HT1080 (cell line): ENCODE measurements at places on chromosomes 12 and 14.
A peak's percentile ranks its signal among the peaks of the same experiment; 100 is the strongest.

DNA sequence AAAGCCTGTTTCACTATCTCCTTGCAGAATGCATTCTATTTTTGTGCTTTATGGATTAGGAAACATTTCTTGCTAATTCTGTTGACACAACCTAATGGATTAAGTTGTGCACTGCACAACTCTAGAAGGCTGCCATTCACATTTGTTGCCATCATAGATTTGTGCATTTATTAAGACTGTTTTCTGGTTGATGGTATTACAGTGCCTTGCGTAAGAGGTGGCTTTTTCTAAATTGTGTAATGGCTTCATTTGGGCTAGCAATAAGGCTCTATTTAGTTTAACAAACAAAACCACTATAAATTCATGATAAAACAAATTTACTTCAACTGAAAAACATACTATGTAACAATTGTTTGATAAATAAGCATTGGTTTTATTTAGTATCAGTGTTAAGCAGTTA lies 175.9 kb downstream of the TRHDE start:
- DNase-seq: no peak

DNA sequence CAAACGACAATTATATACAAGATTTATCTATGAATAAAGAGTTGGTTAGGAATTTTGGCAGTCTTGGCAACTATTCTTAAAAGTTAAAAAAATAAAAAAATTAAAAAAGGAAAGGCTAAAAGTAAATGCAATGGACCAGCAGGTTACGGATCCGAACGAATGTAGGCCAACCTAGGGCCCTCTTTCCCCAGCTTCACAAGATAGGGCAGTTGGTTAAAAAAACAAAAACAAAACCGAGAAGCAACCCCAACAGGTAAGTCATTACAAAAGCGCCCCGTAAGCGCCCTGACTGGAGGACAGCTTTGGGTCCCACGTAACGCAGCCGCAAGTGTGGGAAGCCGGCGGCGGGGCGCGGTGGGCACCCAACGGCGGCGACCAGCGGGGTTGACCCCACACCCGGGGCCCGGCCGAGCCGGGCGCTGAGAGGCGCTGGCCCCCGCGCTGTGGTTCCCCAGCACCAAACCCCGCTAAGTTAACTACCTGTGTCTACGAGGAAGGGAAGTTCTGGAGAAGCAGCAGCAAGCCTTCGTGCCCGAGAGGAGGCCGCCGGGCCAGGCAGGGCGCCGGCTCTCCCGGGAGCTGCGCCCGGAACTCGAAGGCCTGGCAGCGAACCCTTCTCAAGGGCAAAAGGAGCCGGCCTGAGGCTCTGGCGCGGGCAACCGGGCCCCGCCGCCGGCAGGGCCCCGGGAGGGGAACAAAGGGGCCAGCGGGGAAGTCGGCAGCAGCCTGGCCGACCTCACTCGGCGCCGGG lies 882 bp downstream of the HECTD1 start:
- no peak for DNase-seq

DNA sequence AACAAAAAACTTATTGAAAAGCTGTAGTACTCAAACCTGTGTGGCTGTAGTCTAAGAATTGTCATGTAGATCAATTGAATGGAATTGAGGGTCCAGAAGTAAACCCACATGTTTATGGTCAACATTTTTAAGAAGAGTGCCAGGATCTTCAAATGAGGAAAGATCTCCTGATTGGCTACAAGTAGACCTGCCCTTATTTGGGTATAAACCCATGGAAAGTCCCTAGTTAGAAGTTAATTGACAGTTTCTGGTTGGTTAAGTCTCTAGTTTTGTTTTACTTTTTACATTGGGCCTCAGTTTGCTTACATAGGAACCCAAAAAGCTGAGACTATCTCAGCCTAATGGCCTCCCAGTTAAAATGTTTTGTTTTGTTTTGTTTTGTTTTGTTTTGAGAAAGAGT lies 91.9 kb upstream of the RESF1 start:
- DNase-seq: no peak

- DNase-seq: no peak
Observed at GRCh38 chr12:105343836-105344235, 13.3 kb downstream of the C12orf75 start.

DNA sequence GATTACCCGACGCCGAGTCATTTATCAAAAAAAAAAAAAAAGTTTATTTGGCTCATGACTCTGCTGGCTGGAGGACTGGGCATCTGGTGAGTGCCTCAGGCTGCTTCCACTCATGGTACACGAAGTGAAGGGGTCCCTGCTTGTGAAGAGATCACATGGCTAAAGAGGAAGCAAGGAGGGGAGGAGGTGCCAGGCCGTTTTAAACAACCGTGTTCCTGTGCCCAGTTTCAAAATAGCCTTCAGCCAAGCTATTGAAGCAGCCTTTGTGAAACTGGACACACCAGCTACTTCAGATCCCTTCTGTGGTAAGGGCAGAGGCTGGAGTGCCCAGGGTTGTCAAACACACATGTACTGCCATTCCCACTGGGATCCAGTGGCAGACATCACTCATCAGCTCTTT lies 7.6 kb downstream of the POP5 start:
- peak; percentile 12 for DNase-seq

DNA sequence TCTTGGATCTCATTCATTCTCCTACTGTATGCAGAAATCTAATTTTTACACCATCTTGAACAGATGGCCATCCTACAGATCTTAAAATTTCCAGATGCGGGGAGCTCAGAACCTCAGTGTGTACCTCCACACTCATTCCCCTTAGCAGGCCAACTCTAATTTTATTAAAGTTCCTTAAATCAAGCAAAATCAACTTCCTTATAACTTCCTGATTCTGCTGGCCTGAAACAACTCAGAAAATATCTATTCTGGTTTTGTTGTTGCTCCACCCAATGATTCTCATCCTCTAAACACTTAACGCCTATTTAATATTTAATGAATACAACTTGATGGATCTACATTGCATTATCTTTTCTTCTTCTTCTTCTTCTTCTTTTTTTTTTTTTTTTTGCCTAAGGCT lies 3.1 kb downstream of the EMP1 start:
- no peak for DNase-seq

GRCh38 chr14:51002406-51002999 lies 58.2 kb upstream of the PYGL start:
- no peak for DNase-seq
